ENCODE measurements at places on chromosomes 16 and 17. TPM values are rescaled to one million over a fixed set of nuclear protein-coding genes. Genes with fewer than 3 reads are reported as not detected.

- no peak for DNase-seq
- H3K4me1 ChIP-seq: no peaks in the 10 kb centered on the region
- H3K4me3 ChIP-seq: no peak overlapping the region
- H3K36me3 ChIP-seq: peaks cover 43% of the 10 kb centered on the region
- H3K27me3 ChIP-seq: no peaks in the 10 kb centered on the region
- no peak overlapping the region for H3K27ac ChIP-seq
Measured at GRCh38 chr17:3602499-3602898, 6.7 kb downstream of the TRPV1 start.

- H3K27ac ChIP-seq: no peak overlapping the region
- H3K36me3 ChIP-seq: no peaks in the 10 kb centered on the region
- no peaks in the 10 kb centered on the region for H3K27me3 ChIP-seq
- H3K4me3 ChIP-seq: no peak overlapping the region
- DNase-seq: no peak
Measured at GRCh38 chr17:71485426-71485825, 635.4 kb upstream of the SOX9 start.

The TBC1D3K gene
- polyA plus RNA-seq: 0.96 TPM

- H3K4me3 ChIP-seq: no peak overlapping the region
- no peak overlapping the region for H3K27ac ChIP-seq
- DNase-seq: no peak
- H3K36me3 ChIP-seq: no peaks in the 10 kb centered on the region
- no peaks in the 10 kb centered on the region for H3K4me1 ChIP-seq
- H3K27me3 ChIP-seq: peaks cover 5% of the 10 kb centered on the region
Measured at GRCh38 chr16:87675111-87675719, 72.9 kb downstream of the JPH3 start.

DNA sequence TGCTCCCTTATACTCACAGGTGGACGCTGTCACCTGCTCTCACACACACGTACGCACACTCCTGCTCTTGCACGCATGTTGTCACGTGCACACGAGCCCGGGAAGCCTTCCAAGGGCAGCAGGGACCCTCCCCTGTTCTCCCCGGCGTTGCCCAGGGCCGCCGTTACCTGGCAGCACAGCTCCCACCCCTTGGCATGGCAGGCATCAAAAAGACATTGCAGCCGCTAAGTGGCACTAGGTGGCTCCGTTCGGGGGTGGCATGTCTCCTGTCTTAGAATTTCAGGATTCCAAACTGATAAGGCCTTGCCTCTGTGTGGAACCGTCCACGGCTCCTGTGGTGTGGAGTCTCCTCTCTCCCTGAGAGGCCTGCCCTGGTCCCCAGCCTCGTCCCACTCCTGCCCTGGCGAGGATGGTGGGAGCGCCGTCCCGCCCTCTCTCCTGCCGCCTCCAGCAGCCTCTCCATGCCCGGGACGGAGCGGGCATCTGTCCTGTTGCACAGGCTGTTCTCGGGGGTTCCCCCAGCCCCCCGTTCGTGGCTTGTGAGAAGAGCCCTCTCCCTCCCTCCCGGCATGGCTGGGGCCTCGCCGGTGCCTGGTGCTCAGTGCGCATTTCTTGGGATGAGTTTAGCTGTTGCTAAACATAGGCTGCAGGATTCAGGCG lies 126.7 kb upstream of the GSE1 start:
- no peak for DNase-seq
- no peaks in the 10 kb centered on the region for H3K27me3 ChIP-seq
- H3K4me3 ChIP-seq: no peak overlapping the region
- no peaks in the 10 kb centered on the region for H3K4me1 ChIP-seq
- peaks cover 16% of the 10 kb centered on the region for H3K36me3 ChIP-seq
- no peak overlapping the region for H3K27ac ChIP-seq

DNA sequence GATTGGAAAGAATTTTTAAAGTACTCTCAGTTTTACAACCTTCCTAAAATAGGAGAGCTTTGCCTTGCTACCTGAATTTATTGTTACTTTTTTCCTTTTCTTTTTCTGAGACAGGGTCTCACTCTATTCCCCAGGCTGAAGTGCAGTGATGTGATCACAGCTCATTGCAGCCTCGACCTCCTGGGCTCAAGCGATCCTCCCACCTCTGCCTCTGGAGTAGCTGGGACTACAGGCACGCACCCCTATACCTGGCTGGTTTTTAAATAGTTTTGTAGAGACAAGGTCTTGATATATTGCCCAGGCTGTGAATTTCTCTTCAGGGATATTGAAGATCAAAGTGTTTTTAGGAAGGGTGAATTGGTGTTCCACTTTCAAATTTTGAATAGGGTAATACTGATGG lies 3.8 kb downstream of the MPV17L start:
- H3K4me3 ChIP-seq: no peak overlapping the region
- no peaks in the 10 kb centered on the region for H3K27me3 ChIP-seq
- H3K27ac ChIP-seq: no peak overlapping the region
- DNase-seq: no peak
- H3K36me3 ChIP-seq: peaks cover 2% of the 10 kb centered on the region

Measured in large intestine (tissue), 12 donors.